Activated naive CD4-positive, alpha-beta T cell treated with anti-CD3 and anti-CD28 coated beads for 36 hours (primary cell): ENCODE measurements at places on chromosomes 13 and 19. TPM values are rescaled to one million over a fixed set of nuclear protein-coding genes. Genes with fewer than 3 reads are reported as not detected.

The TYROBP gene
- total RNA-seq, result not detected

DNA sequence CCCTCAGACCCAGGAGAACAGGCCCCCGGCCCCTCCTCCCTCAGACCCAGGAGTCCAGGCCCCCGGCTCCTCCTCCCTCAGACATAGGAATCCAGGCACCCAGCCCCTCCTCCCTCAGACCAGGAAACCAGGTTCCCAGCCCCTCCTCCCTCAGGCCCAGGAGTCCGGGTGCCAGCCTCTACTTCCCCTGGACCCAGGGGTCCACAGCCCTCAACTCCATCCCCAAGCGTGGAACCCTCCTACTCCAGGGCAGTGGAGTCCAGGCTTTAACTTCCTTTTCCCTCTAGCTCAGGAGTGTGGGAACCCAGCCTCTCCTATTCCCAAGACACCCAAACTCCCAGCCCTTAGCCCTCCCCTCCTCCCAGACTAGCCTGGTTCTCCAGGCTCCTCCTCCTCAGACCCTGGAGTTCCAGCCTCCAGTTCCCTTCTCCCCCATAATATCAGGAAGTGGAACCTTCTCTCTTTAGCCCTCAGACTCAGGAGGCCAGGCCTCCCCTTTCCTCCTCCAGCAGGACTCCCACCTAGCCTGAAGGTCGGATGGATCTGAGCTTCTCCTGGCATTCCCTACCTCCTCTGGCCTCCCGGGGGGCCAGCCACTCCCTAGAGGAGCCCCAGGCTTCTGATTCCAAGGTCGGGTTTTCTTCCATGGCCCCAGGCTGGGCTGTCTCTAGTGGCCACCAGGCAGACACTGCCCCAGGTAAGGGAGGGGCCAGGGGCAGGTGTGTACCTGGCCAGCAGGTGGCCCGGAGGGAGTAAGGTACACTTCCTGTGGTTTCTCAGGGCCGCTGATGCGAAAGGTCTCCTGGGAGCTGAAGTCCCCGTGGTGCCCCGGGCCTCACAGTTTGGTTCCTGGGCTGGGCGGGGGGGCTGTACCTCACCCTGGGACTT, at the start of gene TMC4:
Gene TMC4 (minus strand): TSS at position 690 of the 888 bp plus-strand sequence. CDS start 43 bp downstream, at position 647.
- no peak for DNase-seq

GRCh38 chr13:102869948-102870676, 24.3 kb downstream of the ERCC5 start:
- no peak for DNase-seq

The TUBA3C gene
- total RNA-seq, result not detected

DNA sequence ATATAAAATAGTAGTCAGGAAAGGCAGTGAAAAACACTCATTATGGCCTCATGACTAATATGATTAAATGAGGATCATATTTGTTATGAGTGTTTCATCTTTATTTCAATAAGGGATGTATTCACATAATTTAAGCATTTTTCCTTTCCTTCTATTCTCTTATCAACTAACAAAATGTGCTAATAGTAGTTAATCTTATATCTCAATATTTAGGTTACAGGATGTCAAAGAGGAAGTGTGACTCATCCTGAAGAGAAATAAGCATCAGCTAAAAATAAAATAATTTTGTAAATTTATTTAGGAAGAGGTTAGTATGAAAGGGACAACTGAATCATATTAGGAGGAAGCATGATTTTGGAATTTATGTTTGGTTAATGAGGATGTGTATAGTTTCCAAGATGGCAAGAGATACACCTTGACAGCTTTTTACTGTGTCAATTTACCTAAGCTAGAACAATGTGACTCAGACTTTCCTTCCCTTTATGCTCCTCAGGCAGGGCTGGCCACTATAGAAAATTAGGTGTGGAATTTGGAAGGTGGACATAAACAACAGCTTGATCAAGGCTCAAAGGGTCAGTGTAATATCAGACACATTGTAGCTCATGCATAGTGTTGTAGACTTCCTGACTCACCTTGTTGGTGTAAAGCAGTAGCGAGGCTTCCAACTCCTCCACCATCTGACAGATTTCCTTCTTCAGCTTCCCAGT, 172.7 kb downstream of the SLITRK1 start:
- DNase-seq, result no peak

GRCh38 chr13:114118511-114119123, 13.8 kb downstream of the RASA3 start:
- no peak for DNase-seq

DNA sequence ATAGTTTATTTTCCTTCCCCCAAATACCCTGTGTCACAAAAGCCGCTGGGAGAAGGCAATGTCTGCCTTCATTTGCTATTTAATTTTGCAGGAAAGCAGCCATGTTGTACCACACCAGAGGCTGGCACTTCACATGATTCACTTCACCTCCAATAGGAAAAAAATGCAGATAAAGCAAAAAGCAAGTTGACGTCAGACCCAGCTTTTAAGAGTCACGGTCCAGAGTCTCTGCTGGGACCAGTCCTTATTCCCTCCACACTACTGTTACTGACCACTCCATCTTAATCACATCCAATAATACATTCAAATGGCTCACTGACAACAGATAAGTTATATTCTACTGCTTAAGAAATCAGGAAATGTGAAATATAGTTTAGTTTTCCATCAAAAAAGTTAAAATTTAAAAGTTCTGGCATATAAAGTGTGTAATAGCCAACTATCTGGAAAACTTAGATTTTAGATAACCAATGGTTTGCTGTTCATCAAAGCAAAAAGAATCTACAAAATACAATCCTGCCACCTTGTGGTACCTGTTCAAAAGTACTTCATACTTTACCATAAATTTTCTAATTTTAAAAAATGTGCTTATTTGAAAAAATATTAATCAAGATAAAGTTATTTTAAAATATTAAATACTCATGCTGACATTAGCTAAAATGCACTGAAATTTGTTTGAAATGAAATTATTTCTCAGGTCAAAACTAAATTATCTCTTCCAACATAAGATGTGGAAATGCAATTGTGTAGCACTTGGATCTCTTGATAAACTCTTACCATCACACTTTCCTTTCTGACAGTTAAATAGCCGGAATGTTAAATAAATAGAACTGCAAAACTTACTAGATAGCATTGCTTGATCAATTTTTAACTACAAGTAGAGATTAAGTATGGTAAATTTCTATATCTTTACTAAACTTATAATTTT, 97.3 kb downstream of the SERP2 start:
- no peak for DNase-seq

DNA sequence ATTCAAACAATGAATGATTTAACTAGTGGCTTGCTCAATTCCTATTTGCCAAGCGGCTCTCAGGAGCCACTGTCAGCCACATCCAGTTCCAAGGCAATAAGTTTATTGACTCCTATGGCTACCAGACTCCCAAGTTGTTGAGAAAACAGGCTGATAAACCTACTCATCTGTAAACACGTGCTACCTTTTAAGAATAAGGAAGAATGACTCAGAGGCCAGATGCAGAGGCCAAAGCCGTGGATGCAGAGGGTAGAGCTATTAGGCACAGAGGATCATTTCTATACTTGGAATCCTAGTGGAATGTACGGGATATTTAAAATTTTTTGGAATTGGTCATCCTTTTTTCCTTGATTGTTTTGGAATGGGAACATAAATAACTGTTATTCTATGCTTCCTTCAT, 1921.1 kb downstream of the OLFM4 start:
- DNase-seq, result no peak

DNA sequence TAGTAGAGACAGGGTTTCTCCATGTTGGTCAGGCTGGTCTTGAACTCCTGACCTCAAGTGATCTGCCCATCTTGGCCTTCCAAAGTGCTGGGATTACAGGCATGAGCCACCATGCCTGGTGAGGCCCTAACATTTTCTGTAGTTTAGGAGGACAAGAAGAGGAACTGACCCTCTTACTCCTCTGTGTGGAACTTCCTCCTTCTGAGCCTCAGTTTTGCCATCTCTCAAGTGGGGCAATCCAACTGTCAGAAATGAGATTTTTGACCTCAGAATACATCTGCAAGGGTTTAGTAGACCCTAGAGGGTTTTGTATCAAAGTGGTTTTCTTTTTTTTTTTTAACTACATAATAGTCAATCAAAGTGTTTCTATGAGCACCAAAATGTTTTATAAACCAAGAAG, 2.4 kb downstream of the DKKL1 start:
- DNase-seq, result no peak

The NLRP4 gene
- total RNA-seq, result not detected

DNA sequence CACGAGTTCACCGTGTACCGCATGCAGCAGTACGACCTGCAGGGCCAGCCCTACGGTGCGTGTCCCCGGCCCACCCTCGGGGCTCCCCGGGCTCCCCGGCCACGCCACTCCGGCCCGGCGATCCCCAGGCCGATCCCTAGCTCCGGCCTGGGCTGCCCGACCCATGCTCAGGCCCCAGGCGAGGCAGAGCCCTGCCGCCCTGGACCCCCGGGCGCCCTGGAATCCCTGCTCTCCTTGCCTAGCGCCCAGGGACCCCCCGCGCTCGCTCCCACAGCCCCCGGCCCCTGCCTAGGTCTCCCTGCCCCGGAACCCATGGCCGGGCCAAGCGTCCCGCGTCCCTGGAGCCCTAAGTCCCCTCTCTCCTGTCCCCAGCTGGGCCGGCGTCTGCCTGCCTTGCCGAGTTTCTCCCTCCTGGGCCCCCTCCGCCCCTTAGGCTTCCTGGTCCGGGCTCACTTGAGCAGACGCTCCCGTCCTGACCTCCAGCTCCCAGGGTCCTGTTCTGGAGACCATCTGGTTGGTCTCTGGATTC, 494 bp downstream of the NCLN start:
- DNase-seq, result no peak

The SPACA6 gene
- total RNA-seq, result 5.8 TPM

The CLEC17A gene
- 0.26 TPM for total RNA-seq

The SAE1 gene
- total RNA-seq, result 160 TPM

The PSG7 gene
- not detected for total RNA-seq

DNA sequence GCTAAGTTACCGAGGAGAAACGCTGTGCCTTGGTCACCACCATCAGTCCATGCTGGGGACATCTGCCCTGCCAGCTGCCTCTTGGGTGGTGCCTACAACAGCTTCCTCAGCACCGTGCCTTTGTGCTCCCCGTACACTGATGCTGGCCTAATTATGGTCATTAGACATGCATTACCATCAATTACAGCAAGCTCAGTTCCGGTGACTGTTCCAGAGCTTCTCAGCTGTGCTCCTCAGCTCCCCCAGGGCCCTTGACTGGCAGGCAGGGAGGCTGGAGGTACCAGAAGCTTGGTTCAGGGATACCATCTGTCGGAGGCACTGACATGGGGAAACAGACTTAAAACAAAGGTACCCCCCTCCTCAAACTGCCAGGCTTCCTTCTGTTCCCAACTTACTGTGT, 40.2 kb downstream of the CILP2 start:
- no peak for DNase-seq

The ZIC2 gene
- total RNA-seq, result not detected

The RGL3 gene
- total RNA-seq, result not detected

- DNase-seq, result no peak
Measured at GRCh38 chr19:55220525-55220924, 8.0 kb downstream of the TMEM86B start.

The KLK4 gene
- not detected for total RNA-seq

GRCh38 chr13:99014522-99014921, 36.7 kb upstream of the DOCK9 start:
- no peak for DNase-seq

DNA sequence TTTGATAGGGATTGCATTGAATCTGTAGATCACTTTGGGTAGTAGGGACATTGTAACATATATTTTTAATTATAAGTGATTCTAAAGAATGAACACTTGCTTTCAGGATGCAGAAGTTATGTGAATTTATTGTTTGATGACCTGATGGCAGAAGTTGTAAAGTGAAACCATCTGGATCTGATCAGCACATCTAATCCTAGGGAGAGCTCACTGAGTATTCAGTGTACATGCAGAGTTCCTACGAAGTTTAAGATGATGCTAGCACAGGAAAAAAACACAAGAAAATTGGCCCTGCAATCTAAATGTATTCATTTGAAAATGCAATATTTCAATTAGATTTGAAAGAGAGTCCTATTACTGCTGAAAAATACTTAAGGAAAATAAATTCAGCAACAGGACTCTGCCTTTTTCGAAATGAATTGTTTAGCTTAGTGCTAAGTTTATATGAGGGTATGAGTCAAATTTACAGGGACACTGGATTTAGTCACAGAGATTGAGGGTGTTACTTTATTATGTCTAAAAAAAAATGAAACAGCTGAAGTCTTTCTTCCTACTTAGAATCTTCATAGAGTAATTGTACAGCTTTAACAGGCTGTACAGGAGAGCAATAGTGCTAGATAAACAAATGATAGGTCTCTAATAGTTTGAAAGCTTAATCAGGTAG, 385.7 kb downstream of the DCT start:
- DNase-seq, result no peak

DNA sequence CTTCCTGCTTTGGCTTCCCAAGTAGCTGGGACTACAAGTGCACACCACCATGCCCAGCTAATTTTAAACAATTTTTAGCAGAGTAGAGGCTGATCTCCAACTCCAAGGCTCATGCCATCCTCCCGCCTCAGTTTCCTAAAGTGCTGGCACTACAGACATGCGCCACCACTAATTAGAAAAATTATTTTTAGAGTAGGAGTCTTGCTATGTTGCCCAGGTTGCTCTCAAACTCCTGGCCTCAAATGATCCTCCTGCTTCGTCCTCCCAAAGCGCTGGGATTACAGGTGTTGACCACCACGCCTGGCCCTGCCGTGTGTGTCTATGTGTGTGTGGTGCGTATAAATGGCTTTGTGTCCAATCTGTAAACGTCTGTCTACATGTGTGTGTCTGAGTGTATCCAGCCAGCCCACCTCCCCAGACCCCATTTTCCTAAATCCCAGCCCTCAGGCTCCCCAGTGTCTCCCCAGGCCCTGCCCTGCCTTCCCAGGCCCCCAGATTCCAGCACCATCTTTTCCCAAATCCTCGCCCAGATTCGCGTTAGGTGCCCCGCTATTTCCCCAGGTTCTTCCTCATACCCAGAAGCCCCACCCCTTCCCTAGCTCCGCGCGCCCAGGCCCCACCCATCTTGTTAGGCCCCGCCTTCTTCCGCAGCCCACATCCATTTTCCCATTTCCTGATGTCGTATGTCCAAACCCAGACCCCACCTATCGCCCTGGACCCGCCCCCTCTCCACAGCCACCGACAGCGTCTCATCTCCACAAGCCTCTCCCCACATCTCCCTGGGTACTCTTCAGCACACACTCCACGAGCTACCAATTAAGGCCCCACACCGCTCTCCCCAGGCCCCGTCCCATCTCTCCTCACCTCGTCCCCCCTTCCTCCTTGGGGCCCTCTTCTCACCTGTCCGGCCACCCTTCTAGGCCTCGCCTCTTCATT, 24.9 kb downstream of the SLC8A2 start:
- peak; percentile 63 for DNase-seq
